Left ventricle myocardium superior (tissue), 1 donor: ENCODE measurements at places on chromosomes 5 and 9. TPM values are rescaled to one million over a fixed set of nuclear protein-coding genes. Genes with fewer than 3 reads are reported as not detected.

IFNK gene
- not detected for total RNA-seq

CATSPER3 gene
- total RNA-seq = 0.74 TPM

IGIP gene
- total RNA-seq = 11.8 TPM

GBGT1 gene
- total RNA-seq = 6.2 TPM

PLPP7 gene
- 127 TPM for total RNA-seq

NR3C1 gene
- 53.0 TPM for total RNA-seq

SLC1A1 gene
- 2.1 TPM for total RNA-seq

C5orf63 gene
- 10.9 TPM for total RNA-seq

PNPLA7 gene
- total RNA-seq = 10.7 TPM

PCDHB6 gene
- 0.32 TPM for total RNA-seq

OR2V1 gene
- not detected for total RNA-seq

NTRK2 gene
- total RNA-seq = 5.5 TPM
